ENCODE measurements at places on chromosomes 5 and 9.

- no peak for DNase-seq
Measured at GRCh38 chr9:105059252-105059651, 131.3 kb upstream of the ABCA1 start.

GRCh38 chr5:10513501-10514442 is 50.1 kb upstream of the ANKRD33B start:
- DNase-seq = no peak

- DNase-seq = no peak
Measured at GRCh38 chr5:78602400-78602799, 46.2 kb downstream of the LHFPL2 start.

DNA sequence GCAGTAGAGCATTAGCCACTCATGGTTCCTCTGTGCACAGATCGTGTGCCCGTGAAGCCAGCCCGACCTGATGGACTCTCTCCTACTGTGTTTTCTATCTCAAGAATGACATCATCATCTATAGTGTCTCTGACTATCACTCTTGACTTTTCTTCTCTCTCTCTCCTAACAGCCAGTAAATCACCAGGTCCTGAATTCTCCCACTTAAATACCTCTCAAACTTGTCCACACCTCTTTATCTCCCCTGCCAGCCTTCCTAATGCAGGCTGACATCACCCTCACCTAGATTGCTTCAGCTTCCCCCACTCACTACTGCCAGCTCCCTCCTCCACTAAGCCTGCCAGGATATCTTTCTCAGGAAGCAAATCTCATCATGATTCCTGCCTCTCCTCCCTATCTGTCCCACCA is 90.6 kb upstream of the MIER3 start:
- DNase-seq = no peak

- DNase-seq = no peak
Measured at GRCh38 chr9:13956107-13956506, 357.8 kb downstream of the NFIB start.
